ENCODE measurements at places on chromosomes 4 and X. TPM values are rescaled to one million over a fixed set of nuclear protein-coding genes. Genes with fewer than 3 reads are reported as not detected.

DNA sequence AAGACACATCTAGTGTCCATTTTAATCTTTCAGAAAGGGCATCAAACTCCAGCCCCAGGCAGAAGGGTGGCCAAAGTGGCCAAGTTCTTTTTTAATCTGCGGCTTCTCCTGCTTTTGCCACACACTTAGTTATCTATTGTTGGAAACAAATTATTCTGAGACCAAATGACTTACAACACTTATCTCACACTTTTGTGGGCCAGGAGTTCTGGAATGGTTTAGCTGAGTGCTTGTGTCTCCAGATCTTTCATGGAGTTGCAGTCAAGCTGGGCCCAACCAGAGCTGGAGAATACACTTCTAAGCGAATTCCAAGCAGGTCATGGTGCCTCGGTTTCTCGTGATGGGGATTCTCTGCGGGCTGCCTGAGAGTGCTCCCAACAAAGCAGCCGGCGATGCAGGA lies 4.0 kb downstream of the TXK start:
- H3K4me1 ChIP-seq: peaks cover 13% of the 10 kb centered on the region
- no peaks in the 10 kb centered on the region for H3K27me3 ChIP-seq
- no peak overlapping the region for H3K4me3 ChIP-seq
- DNase-seq: no peak
- no peaks in the 10 kb centered on the region for H3K36me3 ChIP-seq

- DNase-seq: no peak
- no peaks in the 10 kb centered on the region for H3K36me3 ChIP-seq
- H3K4me1 ChIP-seq: no peaks in the 10 kb centered on the region
- H3K27me3 ChIP-seq: no peaks in the 10 kb centered on the region
- H3K27ac ChIP-seq: no peak overlapping the region
Observed at GRCh38 chr4:127548990-127549925, 83.5 kb upstream of the INTU start.

DNA sequence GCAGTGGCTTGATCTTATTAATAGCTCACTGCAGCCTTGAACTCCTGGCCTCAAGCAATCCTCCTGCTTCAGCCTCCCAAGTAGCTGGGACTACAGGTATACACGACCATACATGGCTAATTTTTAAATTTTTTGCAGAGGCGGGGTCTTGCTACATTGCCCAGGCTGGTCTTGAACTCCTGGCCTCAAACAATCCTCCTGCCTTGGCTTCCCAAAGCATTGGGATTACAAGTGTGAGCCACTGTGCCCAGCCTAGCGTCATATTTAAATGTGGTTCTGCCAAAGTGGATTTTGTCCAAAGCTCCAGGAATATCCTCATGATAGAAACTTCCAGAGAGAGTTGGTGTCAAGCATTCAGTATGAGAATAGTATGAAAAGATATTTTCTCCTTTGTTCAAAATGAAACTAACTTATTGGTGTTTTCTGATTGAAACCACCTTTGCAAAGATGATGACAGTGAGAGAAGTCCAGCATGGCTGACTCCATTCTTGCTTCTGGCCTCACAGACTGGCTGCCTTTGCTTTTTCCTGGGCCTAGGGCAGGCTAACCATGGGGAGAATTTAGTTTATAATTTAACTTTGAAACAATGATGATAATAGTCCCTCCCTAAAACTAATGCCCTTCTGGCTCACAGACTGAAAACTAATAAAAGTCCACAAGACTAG lies 129.0 kb downstream of the C4orf51 start:
- H3K4me1 ChIP-seq: no peaks in the 10 kb centered on the region
- no peak overlapping the region for H3K27ac ChIP-seq
- DNase-seq: no peak
- no peak overlapping the region for H3K4me3 ChIP-seq

GRCh38 chr4:10100734-10101216 lies 15.8 kb downstream of the WDR1 start:
- H3K27me3 ChIP-seq: no peaks in the 10 kb centered on the region
- H3K36me3 ChIP-seq: no peaks in the 10 kb centered on the region
- H3K27ac ChIP-seq: no peak overlapping the region

- H3K4me3 ChIP-seq: no peak overlapping the region
- no peak for DNase-seq
- H3K27ac ChIP-seq: no peak overlapping the region
- no peaks in the 10 kb centered on the region for H3K36me3 ChIP-seq
- H3K4me1 ChIP-seq: no peaks in the 10 kb centered on the region
- no peaks in the 10 kb centered on the region for H3K27me3 ChIP-seq
Observed at GRCh38 chr4:10345381-10345784, 111.8 kb downstream of the ZNF518B start.

DNA sequence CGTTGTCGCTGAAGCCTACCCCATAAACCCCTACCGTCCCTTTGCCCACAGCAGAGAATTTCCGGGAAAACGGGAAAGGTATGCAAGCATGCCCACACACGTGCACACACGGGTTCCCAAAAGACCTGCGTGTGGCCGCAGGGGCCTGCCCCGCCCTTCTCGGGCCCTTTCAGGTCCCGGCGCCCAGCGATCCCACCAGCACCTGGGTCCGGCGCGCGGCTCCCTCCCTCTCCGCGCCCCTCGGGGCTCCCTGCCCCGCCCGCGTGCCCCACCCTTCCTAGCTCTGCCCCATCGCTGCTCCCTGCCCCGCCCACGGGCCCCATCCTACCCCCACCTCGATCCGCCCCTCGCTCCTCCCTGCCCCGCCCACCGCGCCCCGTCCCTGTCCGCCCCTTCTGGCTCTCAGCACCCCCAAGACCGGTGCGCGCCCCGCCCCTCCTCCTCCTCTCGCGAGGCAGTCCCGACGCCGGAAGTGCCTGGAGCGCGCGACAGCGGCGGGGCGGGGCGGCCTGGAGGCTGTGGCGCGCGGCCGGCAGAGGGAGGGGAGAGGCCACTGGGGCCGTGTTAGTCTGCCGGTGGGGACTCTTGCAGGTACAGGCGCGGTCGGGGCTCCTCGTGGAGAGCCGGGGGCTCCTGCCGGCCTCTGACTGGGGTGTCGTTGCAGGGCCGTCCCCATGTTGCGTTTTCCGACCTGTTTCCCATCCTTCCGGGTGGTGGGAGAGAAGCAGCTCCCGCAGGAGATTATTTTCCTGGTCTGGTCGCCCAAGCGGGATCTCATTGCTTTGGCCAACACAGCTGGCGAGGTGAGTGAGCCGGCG lies at the start of gene ANAPC4:
ANAPC4 (plus strand) TSS at position 510 of the 818 bp plus-strand sequence; CDS start at position 675, 165 bp downstream.
- peak within 1 kb of the TSS; percentile 45 for H3K27ac ChIP-seq
- H3K27me3 ChIP-seq: no peaks in the 10 kb centered on the region
- peak; percentile 93 for DNase-seq
- H3K4me1 ChIP-seq: no peaks in the 10 kb centered on the region
- H3K36me3 ChIP-seq: no peaks in the 10 kb centered on the region

DNA sequence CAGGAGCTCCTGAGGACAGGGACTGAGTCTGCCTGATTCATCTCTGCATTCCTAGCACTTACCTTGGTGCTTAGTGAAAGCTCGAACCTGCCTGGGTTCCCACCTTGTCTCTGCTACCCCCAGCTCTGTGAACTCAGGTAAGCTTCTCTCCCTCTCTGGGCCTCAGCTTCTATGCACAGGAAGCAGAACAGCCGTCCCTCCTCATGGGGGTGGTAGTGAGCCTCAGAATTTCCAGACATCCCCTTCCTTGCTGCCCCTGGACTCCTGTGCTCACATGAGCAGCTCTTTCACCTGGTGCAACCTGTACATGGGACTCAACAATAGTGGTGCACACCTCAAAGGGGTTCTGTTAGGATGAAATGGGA lies 50.8 kb downstream of the HTRA3 start:
- peaks cover 5% of the 10 kb centered on the region for H3K4me1 ChIP-seq
- no peaks in the 10 kb centered on the region for H3K36me3 ChIP-seq
- H3K27me3 ChIP-seq: no peaks in the 10 kb centered on the region
- DNase-seq: no peak
- no peak overlapping the region for H3K27ac ChIP-seq

- no peaks in the 10 kb centered on the region for H3K36me3 ChIP-seq
- DNase-seq: no peak
- no peak overlapping the region for H3K27ac ChIP-seq
- H3K4me3 ChIP-seq: no peak overlapping the region
Observed at GRCh38 chrX:115936008-115936407, 234.5 kb upstream of the AGTR2 start.

DNA sequence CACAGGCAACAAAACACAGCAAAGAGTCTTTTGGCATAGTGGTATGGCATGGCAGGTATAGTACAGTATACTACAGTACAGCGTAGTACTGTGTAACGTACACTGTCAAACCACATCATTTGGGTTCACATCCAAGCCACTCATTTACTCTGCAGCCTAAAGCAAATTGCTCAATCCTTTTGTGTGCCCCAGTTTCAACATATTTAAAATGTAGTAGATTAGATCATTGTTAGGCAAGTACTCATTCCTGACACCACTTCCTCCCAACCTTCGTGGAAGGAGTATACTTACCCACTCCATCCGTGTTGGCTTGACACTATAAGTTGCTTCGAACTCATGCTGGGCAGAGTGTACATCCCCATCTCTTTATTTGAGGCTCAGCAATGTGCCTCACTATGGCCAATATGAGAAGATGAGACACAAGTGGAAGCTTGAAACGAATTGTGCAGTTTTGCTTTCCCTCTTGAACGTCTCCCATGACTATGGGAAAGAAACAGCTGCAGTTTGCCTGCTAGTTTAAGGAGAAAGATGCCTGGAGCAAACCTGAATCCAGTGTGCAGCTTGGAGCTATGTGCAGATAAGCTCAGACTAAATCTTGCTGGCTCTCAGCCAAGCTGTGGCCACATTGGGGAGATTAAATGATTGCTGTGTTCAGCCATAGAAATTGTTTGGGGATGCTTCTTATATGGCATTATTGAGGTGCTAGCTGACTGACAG lies 85.7 kb upstream of the TBL1X start:
- no peaks in the 10 kb centered on the region for H3K4me1 ChIP-seq
- H3K4me3 ChIP-seq: no peak overlapping the region
- no peak for DNase-seq
- no peaks in the 10 kb centered on the region for H3K36me3 ChIP-seq
- no peaks in the 10 kb centered on the region for H3K27me3 ChIP-seq
- no peak overlapping the region for H3K27ac ChIP-seq

- no peak overlapping the region for H3K4me3 ChIP-seq
- no peaks in the 10 kb centered on the region for H3K27me3 ChIP-seq
- peaks cover 41% of the 10 kb centered on the region for H3K4me1 ChIP-seq
- H3K36me3 ChIP-seq: no peaks in the 10 kb centered on the region
Observed at GRCh38 chr4:185722029-185722316, 90.0 kb downstream of the SORBS2 start.

DNA sequence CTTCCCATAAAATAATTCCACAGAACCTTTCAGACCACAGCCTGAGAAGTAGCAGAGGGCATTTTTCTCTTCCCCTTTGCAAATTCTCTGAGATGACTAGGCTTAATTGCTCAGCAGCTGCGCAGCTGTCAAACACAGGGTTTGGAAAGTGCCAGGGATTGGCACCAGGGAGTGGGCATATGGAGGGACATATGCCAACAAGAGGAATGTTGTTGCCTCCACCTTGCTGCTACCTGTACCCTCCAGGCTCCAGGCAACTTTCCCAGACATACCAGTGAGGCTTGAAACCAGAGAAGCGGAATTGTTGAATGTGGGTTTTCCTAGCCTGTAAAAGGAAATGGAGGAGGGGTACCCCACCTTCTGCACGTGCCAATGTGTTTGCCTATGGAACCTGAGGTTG lies 256.2 kb upstream of the GPR101 start:
- no peak overlapping the region for H3K4me3 ChIP-seq
- H3K36me3 ChIP-seq: no peaks in the 10 kb centered on the region
- no peak overlapping the region for H3K27ac ChIP-seq
- no peak for DNase-seq
- H3K27me3 ChIP-seq: no peaks in the 10 kb centered on the region

- H3K27me3 ChIP-seq: no peaks in the 10 kb centered on the region
- DNase-seq: no peak
- H3K4me3 ChIP-seq: no peak overlapping the region
- H3K27ac ChIP-seq: no peak overlapping the region
- no peaks in the 10 kb centered on the region for H3K4me1 ChIP-seq
Observed at GRCh38 chr4:25405453-25405852, 28.4 kb downstream of the ANAPC4 start.

GRCh38 chrX:151753313-151754046 lies 18.9 kb downstream of the CNGA2 start:
- peaks cover 21% of the 10 kb centered on the region for H3K27me3 ChIP-seq
- no peak overlapping the region for H3K4me3 ChIP-seq
- peak; percentile 83 for DNase-seq
- no peaks in the 10 kb centered on the region for H3K36me3 ChIP-seq

DNA sequence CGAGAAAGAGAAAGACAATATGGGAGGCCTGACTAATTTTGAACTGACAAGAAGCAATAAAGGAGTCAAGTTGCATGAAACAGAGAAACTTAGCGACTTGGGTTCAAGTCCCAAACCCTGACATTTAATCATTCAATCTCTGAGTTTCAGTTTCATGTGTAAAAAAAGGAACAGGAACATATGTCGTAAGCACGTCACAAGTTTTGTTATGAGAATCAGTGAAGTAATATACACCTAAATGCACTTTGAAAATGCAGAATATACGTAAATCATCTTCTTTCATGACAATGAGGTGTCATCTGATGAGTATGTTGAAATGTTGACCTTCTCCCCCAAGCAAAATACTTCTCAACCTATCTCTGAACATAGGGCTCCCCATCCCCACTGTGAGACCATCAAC lies 10.4 kb downstream of the ACOT9 start:
- DNase-seq: no peak
- no peaks in the 10 kb centered on the region for H3K27me3 ChIP-seq
- H3K4me3 ChIP-seq: no peak overlapping the region
- no peaks in the 10 kb centered on the region for H3K4me1 ChIP-seq
- no peak overlapping the region for H3K27ac ChIP-seq

DNA sequence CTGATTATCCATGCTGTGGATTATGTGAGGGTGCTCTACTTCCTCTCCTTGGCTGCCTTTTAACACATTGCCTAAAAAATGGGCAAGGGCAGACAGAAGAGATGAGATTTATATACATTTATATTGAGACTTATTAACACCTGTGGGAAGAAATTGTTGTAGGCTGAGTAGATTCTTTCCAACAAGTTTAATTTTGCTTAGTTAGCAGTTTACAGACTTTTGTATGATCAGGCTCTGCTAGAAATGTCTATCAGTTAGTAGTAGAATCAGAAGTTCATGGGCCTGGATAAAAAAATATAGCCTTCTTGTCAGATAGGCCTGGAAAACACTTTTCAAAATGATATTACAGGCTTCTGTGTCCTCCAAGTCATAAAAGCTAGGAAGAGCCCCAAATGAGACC lies 111.3 kb upstream of the LEF1 start:
- H3K27ac ChIP-seq: no peak overlapping the region
- DNase-seq: no peak
- H3K4me1 ChIP-seq: no peaks in the 10 kb centered on the region
- no peaks in the 10 kb centered on the region for H3K36me3 ChIP-seq
- H3K4me3 ChIP-seq: no peak overlapping the region

Gene GAGE2A
- total RNA-seq: not detected

Gene CPE
- 242 TPM for total RNA-seq

Gene TMEM144
- 9.7 TPM for total RNA-seq

Gene HSD17B13
- 0.28 TPM for total RNA-seq

Gene SERPINA7
- total RNA-seq: 0.16 TPM

Gene FGF5
- total RNA-seq: not detected
